ENCODE measurements at places on chromosomes 6 and 20.

DNA sequence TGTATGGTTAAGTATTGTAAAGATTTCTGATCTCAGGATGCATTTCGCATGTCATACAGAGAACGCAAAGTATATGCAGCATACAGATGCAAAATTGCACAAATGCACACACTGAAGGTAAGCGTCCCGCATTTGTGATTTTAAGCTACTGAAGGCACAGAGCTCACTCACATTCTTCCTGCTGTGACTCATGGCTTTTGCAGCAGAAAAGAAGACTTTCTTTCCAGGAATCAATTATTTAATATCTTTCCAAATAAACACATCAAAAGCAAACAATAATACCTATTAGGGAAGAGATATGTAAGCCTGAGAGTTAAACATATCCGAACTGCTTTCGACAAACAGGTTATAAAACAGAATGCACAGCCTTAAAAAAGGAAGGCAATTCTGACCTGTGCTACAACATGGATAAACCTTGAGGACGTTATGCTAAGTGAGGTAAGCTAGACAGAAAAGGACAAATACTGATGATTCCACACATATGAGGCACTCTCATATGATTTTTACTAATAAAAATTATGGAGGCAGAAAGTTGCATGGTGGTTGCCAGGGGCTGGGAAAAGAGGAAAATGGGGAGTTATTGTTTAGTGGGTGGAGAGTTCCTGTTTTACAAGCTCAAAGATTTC lies 109.0 kb downstream of the TFAP2A start:
- no peak for DNase-seq

- DNase-seq = no peak
These were observed 127.4 kb downstream of the CDH26 start for GRCh38 chr20:60085551-60086132.

GRCh38 chr6:156683821-156684220 lies 93.4 kb upstream of the ARID1B start:
- DNase-seq = no peak

GRCh38 chr6:90611543-90612312 lies 24.9 kb upstream of the MAP3K7 start:
- DNase-seq = no peak

- DNase-seq = peak; percentile 62
These were observed 92.6 kb upstream of the SOX4 start for GRCh38 chr6:21501021-21501354.

- no peak for DNase-seq
These were observed 2.7 kb downstream of the MYCT1 start for GRCh38 chr6:152700427-152700826.

GRCh38 chr20:16526433-16527380 lies 46.5 kb downstream of the KIF16B start:
- DNase-seq = no peak

DNA sequence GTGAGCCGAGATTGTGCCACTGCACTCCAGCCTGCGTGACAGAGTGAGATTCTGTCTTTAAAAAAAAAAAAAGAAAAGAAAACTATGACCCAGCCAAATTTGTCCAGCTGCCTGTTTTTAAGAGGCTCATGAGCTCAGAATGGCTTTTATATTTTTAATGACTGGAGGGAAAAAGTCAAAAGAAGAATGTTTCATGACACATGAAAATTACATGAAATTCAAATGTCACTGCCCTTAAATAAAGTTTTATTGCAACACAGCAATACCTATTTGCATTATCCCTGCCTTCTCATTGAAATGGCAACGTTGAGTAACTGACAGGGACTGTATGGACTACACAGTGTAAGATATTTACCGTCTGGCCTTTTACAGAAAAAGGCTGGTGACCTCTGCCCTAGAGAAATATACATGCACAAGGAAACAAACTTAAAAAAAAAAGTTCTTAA lies 11.4 kb downstream of the SENP6 start:
- no peak for DNase-seq

DNA sequence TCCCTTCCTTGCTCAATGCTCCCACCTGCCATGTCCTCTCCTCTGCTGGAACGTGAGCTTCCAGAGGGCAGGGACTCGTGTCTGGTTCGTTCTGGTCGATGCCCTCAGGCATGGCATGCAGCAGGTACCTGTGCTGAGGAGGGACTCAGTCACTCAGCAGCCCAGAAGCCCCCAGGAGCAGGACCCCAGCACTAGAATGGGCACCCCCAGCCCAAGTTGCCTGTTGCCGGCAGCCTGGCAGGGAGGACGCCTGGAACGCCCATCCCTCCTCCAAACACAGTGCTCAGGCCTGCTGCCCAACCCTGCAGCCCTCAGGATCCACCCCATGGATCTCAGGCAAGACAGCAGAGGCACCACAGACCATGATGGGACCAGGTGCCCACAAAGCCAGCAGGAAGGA lies 40.6 kb downstream of the BMP7 start:
- DNase-seq = no peak

DNA sequence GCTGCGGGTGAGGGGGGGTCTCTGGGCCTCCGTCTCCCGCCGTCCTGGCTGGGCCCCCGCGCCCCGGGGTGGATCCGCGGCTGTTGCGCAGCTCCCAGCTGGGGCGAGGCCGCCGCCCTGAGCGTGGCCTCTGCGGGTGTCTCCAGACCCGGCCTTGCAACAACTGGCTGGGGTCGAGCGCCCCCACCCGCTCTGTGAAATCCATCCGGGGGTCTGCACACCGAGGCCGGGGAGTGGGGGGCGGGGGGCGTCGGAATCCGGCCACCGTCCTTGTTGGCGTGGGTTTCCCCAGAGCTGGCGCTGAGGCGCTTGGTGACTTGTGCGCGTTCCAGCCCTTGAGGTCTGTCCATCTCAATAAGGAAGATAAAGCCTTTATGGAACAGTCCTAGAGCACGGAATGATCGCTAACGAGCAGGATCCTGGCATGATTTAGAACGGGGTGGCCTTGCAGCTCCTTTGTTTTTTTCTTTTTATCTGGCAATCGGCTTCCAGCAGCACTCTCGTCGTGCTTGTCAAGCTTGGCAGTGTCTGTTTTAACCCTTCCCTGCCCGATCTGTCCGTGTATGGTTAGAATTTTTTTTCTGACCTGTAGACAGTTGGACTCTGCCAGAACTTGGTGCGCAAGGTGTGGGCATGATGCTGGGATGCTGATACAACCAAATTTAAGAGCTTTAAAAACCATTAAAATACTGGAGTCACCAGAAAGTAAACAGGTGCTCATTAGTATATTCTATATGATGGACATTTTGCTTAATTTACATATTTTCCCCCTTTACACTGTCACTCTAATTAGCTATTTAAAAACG lies 675 bp downstream of the DSTN start:
- no peak for DNase-seq

DNA sequence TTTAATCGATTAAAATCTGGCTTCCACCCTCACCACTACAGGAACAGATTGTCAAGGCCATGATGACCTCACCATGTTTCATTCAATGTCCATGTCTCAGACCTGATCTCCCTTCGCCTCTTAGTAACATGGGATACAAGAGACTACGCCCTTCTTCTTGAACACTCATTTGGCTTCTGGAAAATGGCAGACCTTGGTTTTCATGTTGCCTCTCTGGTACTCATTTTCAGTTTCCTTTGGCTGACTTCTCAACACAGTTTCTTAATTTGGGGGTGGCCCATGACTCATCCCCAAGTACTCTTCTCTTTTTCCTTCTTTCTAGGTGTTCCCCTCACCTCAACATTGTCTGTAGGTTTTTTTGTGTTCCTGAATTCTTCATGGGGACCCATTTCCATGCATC lies 22.7 kb downstream of the TMX4 start:
- DNase-seq = no peak

DNA sequence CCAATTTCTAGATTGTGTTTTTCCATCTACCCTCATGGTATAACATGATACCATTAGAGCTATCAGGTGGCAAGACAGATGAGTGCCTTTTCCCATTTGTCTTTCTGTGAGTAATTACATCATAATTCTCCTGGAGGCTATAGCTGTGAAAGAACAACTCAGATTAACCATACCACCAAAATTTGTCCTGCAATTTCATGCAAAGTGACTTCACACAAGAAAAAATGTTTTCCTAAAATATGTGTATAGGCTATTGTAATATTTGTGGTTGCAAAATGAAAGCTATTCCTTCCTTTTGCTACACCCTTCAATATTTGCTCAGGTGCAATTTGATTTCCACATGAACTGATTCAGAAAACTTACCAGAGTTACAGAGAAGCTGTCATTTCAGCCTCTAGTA lies 547.7 kb upstream of the ID4 start:
- DNase-seq = no peak

GRCh38 chr6:100479179-100480035 lies 14.7 kb upstream of the SIM1 start:
- no peak for DNase-seq

DNA sequence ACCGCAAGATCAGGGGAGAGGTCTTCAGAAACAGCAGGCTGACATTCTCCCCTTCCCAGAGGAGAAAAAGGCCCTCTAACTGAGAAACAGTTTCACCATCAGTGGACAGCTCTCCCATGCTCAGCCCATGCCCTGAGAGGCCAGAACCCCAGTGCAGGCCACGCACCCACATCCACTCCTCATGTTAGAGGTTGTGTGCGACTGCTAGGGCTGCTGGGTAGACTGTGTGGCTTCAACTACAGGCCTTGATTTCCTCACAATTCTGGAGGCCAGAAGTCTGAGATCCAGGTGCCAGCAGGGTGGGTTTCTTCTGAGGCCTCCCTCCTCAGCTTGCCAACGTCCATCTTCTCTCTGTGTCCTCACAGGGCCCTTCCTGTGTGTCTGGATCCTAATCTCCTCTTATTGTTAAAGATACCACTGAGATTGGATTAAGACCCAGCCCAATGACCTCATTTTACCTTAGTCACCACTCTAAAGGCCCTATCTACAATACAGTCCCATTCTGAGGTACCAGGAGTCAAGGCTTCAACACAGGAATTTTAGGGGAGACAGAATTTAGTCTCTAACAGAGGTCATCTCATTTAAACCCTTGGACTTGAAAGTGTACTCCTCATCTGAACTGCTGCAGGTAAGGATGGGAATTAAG lies 67.7 kb upstream of the CD93 start:
- no peak for DNase-seq

- DNase-seq = no peak
These were observed 76.4 kb downstream of the BACH2 start for GRCh38 chr6:90220273-90220672.

DNA sequence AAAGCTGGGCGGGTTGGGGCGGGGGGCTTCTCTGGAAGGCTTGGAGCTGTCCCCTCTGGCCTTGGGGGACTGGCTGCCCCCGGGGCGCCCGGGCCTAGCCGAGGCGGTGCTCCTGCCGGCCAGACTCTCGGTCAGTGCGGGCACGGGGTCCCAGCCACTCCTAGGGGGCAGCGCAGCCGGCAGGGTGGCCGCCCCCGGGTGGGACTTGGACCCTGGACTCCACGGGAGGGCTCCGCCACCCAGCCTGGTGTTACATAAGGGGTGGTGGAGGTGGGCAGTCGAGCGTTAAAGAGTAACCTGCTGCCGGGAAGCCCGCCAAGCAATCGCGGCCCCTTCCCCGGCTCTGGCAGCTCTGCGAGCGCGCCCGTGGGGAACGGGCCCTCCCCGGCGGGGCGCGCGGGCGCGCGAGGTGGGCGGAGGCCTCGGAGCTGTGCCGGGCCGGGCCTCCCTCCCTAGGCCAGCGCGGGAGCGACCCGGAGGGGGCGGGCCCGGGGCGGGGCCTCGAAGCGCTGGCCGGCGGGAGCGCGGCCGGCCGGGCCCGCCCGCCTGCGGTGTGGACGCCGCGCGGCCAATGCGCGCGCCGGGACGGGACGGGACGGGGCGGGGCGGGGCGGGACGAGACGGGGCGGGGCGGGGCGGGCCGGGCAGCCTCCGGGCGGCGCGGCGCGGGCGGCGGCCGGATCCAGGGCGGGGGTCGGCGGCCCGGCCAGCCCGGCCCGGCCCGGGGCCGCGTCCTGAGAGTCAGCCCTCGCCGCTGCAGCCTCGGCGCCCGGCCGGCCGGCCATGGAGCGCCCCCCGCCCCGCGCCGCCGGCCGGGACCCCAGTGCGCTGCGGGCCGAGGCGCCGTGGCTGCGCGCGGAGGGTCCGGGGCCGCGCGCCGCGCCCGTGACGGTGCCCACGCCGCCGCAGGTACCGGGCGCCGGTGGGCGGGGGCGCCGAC lies at the start of gene SLC2A4RG:
TSS of gene SLC2A4RG (plus strand) at position 647 of the 940 bp plus-strand sequence. CDS start at position 784, 137 bp downstream.
- no peak for DNase-seq

DNA sequence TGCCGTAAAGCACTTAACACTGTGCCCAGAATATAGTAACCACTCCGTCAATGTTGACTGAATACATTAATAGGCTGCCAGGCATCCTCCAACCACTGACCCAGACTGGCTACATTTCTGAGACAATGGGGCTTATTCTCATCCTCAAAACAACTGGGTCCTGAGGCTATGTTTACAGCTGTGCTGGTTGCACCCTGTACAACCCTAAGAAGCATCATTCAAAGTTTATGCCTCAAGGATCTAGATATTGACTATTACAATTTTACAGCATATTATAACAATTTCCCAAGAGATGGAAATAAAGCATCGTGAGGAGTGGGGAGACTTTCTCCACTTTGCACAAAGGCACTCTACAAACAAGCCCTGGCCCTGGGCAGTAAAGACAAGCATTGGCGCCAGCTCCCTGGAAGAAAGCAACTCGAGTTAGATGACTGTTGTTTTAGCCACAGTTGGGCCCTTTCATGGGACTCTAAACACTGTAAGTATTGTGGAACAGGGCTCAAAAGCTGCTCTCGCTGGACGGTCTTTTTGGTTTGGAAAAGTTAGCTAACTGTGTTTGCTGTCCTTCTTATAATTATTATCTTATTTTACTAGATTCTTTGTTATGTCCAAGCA lies 30.2 kb downstream of the MYLIP start:
- no peak for DNase-seq

DNA sequence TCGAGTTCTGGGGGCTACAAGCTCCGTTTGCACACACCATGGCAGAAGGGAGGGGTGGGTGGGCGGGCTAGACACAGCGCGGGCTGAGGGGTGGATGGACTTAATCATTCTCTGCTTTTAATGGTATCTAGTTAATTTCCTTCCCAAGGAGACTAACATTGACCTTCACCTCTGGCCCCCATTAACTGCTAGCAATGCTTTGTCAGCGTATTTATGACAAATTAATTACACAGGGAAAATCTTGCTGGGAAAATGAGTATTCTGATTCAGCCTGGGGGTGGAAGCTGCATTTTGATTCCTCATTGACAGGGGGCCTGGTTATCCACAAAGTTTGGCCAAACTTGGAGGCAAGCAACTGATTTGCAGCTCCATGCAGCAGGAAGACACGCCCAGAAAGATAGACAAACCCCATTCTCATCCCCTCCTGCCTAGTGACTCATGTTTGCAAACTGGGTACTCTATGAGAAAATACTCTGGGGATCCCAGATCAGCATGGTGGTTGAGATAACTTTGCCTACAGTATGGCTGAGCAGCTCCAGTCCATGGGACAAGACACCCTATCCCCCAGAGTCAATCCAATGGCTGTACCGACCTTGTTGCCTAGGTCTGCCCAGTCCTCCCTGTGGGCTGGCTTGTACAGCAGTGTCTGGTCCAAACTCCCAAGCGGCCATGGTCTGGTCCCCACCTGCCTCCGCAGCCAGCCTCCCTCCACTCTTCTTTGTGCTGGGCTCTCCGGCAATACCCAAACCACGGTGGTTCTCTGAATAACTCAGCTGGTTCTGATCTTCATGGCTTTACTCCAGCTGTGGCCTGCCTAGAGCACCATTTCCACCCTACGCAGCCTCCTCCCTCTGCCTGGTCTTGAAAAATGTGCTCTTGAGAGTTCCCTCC lies 19.7 kb downstream of the ZBP1 start:
- no peak for DNase-seq

GRCh38 chr6:2081155-2082138 lies 164.0 kb downstream of the GMDS start:
- DNase-seq = no peak

- DNase-seq = no peak
These were observed 113.0 kb downstream of the CHD6 start for GRCh38 chr20:41505184-41505583.

All from NCI-H1417 treated with DMSO at 0.1 percent for 48 hours (cell line).